ENCODE measurements at places on chromosomes 6 and 20.

- no peak for DNase-seq
Measured at GRCh38 chr6:123316733-123317323, 319.9 kb downstream of the TRDN start.

DNA sequence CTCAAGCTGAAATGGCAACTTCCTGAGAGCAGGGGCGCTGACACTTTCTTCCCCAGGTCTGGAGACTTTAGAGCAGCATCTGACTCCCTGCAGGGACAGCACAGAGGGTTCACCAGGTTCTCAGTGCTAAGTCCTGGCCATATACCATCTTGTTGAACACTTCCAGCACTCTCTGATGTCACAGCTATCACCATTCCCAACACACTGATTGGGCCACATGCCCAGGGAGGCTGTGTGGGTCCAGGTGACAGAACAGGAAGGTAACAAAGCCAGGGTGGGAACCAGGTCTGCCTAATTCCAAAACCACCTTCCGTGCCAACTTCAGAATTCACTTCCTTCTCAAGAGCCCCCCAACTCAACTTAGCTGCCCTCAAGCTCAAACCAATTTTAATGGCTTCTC lies 4.3 kb downstream of the APCDD1L start:
- no peak for DNase-seq

DNA sequence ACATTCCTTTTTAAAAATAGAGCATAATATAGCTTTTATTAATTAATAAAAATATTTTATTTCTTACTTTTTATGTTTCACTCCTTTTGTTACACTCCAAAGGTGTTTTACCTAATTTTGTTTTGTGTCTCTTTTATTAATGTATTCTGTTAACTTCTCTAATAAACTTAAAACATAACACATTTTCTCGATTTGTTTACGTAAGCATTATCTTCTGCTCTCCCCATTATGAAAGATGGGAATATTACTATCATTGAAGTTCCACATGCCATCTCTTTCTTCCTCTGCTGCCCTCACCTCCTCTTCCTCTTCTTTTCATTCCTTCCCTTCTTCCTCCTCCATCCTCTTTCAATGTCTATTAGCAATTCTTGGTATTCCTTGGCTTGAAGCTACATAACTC lies 85.0 kb upstream of the HCRTR2 start:
- DNase-seq, result no peak

DNA sequence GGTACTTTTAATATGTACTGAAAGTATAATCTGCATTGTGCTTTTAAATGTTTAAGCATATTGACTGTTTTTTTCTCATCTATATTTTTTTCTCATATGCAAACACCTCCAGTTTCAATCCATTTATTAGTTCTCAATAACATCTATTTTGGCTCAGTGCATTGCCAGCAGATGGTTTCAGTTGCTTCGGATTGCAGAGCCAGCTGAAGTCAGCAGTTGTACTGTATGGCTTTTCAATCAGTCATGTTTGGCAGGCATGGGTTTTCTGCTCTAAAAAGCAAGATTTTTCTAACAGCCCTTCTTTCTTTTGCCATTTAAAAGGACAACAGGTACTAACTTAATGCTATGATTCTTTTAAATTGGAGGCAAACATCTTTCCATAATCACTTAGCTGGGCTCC lies 121.2 kb downstream of the CD109 start:
- DNase-seq, result no peak

DNA sequence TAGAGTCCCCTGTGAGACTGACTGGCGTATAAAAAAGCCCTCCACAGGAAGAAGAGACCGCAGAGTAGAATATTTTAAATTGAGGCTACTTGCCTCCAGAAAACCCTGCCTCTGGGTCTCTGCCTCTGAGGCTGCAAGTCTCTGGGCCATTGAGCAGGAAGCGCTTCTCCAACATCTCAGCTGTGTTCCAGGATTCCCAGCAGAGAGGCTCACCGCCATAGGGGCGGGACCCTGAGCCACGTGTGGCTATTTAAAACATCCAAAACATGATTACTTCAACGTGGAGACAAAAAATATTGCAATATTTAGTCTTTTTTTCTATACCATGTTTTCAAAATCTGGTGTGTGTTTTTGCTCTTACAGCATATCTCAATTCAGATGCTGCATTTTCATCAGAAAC lies 59.4 kb downstream of the GNAS-AS1 start:
- no peak for DNase-seq
